NCI-H1417 treated with DMSO at 0.1 percent for 48 hours (cell line): ENCODE measurements at places on chromosomes 1 and 21.

GRCh38 chr1:50516056-50516455 lies 92.8 kb upstream of the DMRTA2 start:
- no peak for DNase-seq

GRCh38 chr1:27086026-27086425 lies 68.9 kb downstream of the SLC9A1 start:
- no peak for DNase-seq

DNA sequence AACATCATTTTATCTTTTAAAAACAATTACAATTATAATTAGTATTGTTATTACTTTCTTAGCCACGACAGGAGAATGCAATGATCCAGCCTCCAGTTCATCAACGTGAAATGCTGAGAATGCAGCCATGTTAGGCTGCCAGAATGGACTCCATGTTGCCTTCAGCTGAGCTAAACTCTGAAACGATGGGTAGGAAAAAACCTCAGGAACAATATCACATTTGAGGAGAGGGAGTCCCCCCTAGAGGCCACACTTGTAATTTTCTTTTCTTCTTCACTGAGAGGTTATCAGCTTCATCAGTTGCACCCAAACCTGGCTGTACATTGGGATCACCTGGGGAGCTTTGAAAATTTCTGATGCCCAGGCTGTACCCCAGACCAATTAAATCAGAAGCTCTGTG lies 34.6 kb upstream of the DNAH14 start:
- no peak for DNase-seq

DNA sequence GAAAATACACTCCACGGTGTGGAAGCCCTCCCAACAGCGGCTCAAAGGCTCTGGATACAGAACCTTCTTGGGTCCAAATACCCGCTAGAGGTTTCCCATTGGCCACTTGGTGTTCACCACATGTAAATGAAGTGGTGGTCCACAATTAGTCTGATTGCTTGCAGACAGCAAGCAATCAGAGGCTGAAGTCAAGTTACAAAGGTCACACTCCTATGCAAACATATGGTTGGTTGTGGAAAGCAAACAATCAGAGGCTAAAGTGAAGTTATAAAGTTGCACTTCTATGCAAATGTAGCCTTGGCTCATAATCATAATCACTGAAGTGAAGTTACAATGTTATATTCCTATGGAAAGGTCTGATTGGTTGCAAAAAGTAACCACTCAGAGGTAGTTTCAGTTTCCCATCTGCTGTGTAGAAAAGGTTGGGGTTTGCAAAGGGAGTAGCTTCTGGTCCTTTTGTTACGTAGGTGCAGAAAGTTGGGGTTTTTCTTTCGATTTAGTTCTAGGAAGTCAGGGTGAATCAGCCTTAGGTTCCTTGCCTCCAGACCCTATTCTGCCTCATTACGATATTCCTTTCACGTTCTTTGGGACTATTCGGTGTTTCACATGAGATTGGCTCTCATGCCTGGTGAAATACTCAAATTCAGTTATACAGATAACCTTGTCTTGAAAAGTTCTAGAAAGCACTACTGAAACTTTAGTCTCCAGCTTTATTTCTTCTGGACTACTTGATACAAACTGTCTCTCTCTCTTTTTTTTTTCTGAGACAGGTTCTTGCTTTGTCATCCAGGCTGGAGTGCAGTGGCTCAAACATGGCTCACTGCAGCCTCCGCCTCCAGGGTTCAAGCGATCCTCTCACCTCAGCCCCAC lies 36.7 kb upstream of the MTF2 start:
- DNase-seq = no peak

GRCh38 chr21:46317710-46318463 lies 5.8 kb downstream of the C21orf58 start:
- peak; percentile 82 for DNase-seq

DNA sequence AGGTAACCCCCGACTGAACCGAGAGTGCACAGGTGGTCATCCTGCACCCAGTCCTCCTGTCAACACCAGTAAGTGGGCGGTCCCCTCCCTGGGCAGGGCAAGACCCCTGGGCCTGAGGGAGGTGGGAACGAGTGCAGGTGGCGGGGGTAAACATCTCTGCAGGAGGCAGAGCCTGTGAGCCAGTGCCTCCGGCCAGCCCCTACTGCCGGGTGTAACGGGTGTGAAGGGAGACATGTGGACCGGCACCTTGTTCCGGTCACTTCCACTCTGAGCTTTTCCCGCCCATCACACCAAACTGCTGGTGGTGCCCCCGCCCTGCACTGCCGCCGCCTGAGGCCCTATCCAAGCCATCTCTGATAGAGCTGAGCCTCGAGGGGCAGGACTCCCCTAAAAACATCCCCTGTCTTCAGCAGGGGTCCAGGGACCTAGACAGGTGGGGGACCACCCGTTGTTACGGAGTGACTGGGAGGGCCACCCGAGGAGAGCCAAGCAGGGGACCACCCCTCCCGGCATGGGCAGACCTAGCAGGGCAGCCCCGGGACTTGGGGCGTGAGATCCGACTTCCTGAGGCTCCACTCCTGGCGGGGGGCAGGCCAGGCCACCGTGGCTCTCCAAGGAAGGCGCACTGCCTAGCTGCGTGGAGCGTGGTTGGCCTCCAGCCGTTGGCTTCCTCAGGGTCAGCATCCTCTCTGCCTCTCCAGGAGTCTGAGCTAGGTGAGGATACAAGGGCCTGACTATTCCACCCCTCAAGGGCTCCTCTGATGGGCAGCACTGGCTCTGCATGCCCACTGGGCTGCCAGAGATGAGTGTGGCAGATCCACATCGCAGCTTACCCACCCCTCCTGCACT lies 43.8 kb upstream of the LBR start:
- no peak for DNase-seq

- DNase-seq = no peak
These were observed 115.4 kb upstream of the HOOK1 start for GRCh38 chr1:59699227-59699847.

DNA sequence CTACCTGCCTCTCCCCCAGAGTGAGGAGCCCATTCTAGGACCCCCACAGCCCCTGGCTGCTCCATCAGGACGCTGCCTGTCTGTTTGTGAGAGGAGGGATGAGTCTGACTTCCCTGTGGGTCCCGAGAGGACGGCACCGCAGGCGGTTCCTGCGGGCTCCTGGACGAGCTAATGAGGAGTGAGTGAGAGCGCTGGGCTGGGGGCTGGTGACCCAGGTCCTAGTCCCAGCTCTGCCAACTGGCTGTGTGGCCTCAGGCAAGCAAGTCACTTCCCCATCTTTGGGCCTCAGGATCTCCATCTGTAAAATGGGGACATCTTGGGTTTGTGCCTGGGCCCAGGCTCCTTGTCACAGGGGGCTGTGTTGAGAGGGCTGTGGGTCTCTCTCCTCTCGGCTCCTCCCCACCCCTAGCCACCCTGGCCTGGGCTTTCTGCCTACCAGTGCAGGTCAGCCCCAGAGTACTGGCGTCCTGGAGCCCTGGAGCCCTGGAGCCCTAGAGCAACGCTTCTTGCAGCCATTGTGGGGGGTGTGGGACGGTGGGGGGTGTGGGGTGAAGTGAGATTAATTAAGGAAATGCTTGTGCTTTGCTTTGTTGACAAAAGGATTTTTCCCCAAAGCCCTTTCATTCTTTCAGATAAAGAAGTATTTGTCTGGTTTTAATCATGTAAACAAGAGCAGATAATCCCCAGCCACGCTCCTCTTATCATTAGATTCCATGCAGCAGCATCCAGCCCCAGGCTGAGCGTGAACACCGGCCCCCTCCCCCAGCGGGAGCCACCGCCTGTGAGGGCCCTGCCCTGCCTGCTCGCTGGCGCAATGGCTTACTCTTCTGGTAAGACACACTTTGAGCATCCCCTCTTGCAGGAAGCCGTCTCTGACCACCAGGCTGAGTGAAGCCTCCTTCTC lies 26.8 kb downstream of the SLC1A7 start:
- DNase-seq = no peak

DNA sequence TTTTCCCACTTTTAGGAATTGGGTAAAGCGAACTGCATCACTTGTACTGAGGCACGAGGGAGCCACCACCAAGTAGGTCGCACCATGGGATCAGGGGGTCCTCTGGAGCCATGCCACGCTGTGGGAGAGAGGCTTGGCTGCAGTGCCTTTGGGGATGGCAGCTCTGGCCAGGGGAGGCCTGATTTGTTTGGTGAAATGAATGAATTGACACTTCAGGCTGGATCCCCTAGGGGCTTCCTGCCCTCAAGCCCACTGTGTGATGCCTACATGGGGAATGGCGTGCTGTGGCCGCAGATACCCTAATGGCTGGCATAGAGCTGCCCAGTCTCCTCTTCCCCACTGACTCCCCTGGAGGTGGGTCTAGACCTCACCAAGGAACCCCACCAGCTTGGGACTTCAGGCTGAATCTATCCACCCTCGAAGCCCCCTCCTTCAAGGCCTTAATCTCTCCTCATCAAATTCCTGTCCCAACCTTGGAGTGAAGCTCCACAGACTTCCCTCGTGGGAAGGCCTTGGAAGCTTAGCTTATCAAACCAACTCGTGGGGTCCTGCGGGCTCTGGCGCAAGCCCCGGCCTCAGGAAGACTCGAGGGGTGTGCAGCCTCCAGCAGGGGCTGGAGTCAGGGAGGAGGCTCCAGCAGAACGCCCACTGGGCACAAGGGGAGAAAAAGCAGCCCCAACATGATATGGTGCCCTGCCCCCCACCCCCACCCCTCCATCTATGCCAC lies 64.6 kb downstream of the VWA5B1 start:
- DNase-seq = no peak

GRCh38 chr1:214518361-214518760 lies 33.0 kb downstream of the PTPN14 start:
- no peak for DNase-seq

GRCh38 chr1:1218524-1219200 lies 4.7 kb upstream of the TNFRSF4 start:
- DNase-seq = no peak

DNA sequence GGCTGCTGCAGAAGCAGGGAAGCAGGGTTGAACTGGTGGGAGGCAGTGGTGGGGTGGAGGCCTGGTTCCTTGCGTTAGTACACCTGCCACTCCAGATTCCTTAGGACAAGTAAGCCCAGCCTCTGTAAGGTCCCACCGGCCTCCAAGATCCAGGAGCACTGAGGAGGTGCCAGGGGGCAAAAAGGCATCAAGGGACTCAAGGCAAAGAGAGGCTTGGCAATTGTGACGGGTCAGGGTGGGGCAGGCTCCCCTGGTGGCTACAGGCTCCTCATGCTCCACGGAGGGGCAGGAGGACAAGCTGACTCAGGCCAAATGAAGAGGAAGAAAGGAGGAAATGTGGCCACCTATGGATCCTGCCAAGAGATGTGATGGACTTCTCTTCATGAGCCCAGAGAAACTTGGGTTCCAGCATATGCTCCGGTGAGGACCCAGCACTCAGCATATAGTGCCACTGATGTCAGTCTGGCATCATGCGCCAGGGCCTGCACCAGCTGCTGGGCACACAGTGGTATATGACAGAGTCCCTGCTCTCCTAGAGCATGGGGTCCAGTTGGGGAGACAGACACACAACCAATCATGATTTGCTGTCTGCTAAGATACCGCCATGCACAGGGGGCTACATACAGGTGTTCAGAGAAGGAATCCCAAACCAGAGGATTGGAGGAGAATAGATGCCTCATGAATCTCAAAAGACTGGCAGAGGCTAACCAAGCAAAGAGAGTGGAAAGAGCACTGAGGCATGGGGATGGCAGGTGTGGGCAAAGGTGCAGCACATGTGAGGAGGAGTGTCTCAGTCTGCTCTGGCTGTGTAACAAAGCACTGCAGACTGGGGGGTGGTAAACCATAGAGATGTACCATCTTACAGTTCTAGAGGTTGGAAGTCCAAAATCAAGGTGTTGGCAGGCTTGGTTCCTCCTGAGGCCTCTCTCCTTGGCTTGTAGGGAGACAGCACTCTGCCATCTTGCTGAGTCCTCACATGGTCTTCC lies 249.7 kb downstream of the RHOU start:
- DNase-seq = no peak

DNA sequence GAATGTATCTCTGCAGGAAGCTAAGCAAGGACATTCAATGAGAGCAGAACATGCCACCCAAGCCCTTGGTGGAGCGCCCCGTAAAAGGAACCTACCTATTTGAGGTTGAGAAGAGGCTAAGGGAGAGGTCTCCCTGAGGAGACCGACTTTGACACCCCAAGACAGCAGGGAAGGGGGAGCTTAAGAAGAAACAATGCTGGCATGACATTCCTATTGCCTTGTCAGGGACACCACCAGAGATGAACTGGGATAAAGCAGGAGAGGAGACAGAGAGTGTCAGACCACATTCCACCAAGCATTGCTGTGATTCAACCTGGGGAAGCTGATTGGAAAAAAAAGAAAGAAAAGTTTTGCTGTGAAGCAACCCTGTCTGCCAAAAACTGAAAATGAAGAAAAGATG lies 13.3 kb upstream of the S100A2 start:
- DNase-seq = no peak

DNA sequence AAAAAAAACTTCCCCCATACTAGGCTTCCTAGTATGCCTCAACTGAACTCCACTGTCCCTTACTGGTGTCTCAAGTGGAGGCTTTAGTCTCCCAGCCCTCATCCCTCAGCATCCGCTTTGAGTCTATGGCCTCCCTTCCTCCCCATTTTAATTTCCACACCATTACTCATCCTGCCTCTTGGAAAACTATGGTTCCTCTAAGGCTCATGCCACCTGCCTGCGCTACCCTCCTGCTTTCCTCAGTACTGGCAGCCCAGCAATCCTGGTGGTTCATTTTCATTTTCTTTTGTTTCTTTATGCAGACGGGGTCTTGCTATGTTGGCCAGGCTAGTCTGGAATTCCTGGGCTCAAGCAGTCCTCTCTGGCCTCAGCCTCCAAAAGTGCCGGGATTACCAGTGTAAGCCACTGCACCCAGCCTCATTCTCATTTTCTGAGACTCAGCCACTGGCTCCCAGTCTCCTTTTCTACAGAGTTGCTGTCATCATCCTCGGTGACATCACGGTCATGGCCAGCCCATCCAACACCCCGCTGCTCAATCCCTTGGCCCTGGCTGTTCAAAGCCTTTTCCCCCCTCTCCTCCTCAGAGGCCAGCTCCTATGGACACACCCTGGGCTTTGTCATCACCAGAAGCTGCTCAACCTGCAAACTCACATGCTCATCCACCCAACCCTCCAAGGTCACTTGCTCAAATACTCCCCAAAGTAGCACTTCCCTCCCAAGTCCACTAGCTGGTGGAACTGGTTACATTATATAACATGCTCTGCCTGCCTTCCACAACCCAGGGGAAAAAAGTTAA lies 2.3 kb upstream of the PMVK start:
- no peak for DNase-seq

DNA sequence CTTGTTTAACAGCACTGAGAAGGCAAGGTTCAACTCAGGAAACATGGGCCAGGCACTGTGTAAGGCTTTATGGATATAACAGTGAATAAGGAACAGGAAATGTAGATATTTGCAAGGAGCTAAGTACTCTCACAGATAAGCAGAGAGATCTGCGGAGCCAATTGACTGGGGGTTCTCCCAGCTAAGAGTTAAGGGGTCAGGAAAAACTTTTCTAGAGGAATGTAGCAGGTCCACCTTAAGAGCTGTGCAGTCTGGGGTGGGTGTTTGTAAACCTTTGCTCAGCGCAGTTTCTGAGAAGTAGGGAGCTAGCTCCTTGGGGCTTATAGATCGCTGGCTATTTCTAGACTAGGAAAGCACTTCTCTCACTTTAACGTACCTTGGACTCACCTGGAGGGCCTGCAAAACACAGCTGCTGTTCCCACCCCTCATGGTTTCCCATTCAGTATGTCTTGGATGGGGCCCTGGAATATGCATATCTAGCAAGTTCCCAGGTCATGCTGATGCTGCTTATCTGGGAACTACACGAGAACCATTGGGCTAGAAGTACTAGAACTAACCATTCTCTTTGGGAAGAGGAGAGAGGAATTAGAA lies 51.7 kb downstream of the TLCD4 start:
- no peak for DNase-seq
